LHCN-M2 (cell line): ENCODE measurements at places on chromosomes 6 and 20. TPM values are rescaled to one million over a fixed set of nuclear protein-coding genes. Genes with fewer than 3 reads are reported as not detected.

Gene CNR1
- not detected in 2 replicates for total RNA-seq

Gene LST1
- not detected in 2 replicates for total RNA-seq

Gene TFAP2B
- not detected in 2 replicates for total RNA-seq

Gene TTBK1
- under 0.01 and 0.06 TPM in 2 replicates for total RNA-seq

Gene COX4I2
- not detected in 2 replicates for total RNA-seq

Gene MUC21
- total RNA-seq: not detected in 2 replicates

Gene PCSK2
- not detected in 2 replicates for total RNA-seq

Gene GSTA3
- not detected in 2 replicates for total RNA-seq

Gene BTNL2
- total RNA-seq: not detected in 2 replicates

GRCh38 chr6:158646023-158646910 is 1.7 kb upstream of the DYNLT1 start:
- no peak for DNase-seq

GRCh38 chr6:130203370-130203769 is 19.4 kb downstream of the SAMD3 start:
- no peak for DNase-seq

DNA sequence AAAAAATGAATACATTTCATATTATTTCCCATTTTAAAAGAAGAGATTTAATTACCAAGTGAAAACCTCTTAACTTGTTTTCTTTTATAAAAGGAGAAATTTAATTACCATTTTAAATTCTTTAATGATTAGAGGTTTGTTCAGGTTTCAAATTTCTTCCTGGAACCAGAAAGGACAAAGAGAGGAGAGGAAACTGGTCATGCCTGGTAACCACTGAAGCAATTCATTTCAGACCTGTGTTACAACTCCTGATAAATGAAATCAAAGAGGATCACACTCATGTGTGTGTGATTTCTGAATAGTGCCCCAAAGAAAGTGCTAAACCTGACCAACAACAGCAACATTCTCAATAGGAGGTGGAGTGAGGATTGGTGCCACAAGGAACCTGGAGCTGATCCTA is 12.6 kb upstream of the SLPI start:
- DNase-seq: no peak

DNA sequence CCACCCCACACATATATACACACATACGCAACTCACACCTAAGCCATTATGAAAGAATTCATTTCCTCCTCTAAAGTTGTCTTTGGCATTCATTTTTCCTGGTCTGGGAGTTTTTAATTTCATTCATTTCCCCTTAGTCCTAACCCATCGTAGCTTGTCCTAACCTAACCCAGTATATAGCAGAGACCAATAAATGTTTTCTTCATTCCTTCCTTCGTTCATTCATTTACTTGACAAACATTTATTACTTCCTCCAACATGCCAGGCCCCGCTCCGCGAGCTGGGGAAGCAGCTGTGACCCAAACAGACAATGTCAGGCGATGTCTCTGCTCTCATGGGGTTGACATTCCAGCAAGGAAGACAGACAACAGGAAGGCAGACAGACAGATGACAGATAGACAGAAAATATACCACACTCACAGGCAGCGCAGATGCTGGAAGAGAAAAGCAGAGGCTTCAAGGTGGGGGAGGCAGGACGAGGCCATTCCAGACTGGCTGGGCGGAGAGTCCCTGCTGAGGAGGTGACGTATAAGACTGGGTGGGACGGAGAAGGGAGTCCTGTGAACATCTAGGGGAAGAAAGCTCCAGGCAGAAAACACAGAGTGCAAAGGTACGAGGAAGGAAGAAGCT is 33.7 kb upstream of the SIRPA start:
- no peak for DNase-seq

GRCh38 chr6:33064723-33065122 is 8.7 kb downstream of the HLA-DPA1 start:
- DNase-seq: no peak

DNA sequence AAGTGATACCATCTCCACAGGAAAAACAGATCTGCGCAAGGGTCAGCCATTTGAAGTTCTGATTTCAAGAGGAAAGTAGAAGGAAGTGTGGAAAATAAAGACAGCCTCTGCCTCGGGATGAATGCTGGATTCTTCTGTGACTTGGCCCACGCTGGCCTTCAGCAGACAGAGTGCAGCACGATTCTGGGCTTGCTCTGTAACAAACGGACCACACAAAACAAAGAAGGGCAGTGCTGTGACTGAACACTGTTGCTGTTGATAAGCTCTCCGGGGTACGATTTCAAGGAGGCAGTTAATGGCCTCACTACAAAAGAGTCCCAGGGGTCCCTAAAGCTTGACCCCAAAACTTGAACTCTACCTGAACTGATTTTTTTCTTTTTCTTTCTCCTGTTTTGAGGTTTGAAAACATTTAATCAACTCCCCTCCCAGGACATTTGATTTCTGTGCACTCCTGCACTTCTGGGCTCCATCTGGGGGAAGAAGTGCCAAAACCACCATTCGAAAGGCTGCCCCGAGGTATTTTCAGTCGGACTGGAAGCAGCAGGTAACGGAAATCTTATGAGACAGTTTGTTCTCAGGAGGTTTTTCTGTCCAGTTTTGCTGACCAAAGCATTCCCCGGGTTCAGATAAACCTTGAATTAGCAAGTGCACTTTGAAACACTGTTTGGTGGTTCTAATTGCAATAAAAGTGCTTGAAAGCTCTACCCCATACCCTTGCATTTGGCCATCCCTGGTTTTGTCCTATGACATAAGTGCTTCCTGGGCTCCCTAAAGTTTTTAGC is 189.6 kb downstream of the MYLK4 start:
- no peak for DNase-seq

DNA sequence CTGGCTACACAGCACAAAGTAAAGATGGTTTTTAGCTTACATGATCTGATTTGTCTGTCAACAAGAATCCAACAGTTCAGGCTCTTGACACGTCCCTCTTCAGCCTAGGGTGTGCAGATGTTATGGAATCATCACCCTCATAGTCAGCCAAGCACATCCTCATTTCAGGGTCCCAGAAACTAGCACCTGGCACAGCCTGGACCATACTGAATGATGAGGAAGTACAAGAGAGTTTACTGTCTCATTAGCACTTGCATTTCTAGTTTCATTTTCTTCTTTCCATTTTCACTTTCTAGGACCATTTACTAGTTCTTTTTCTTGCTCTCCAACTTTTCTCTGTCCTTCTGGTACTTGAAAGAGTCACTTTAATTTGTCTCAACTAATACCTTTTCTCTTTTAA is 6.5 kb downstream of the RIPOR2 start:
- DNase-seq: no peak

GRCh38 chr20:40497899-40498691 is 190.9 kb downstream of the MAFB start:
- DNase-seq: no peak

DNA sequence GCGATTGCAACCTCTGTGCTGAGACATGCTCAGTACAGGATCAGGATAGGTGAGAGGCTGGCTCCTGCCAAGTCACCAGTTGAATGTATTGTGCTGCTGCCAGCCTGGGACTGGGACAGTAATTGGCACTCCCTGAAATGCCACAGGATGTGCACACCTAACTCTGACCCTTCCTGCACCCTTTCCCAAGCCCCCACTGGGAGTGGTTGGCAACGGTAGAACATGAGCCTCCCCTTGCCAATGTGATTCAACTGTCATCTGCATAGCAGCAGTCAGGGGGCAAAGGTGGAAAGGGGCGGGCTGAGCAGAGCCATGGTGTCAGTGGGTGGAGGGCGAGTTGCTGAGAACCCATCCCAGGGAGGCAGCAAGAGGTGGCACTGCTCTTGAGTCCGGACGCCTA is 15.4 kb downstream of the SPINT3 start:
- DNase-seq: no peak

GRCh38 chr20:62296724-62297448 is 5.9 kb upstream of the ADRM1 start:
- no peak for DNase-seq

GRCh38 chr6:723540-723939 is 30.6 kb upstream of the EXOC2 start:
- no peak for DNase-seq

DNA sequence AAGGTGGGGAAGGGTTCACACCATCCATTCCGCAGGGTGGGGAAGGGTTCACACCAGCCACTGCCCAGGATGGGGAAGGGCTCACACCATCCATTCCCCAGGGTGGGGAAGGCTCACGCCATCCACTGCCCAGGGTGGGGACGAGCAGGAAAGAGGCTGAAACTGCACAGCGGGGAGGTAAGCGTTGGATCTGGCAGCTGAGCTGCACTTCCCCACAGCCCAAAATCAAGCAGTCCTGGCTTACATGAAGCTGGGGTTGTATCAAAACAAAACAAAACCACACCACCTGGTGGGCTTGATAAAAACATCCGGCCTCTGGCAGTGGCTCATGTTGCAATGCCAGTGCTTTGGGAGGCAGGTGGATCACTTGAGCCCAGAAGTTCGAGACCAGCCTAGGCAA is 268.5 kb downstream of the TAF4 start:
- DNase-seq: no peak

DNA sequence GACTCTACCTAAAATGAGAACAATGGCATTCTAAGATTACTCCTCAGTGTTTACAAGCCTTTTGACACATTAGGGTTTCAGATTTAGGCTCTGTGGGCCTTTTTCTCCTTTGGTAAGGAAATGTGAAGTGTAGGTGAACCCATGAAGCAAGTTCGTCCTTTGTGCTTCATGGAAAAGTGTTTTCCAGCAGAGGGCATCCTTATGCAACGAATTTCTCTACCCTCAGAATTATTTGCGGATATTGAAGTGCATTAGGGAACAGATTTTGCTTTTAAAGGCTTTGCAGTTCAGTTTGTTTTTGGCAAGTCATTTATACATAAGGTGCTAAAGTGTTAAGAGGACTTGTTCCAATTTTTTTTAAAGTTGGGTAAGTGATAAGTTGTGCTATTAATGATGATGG is 55.7 kb upstream of the FERMT1 start:
- peak; percentile 19 for DNase-seq

GRCh38 chr20:1724901-1725300 is 67.3 kb upstream of the SIRPG start:
- DNase-seq: no peak

DNA sequence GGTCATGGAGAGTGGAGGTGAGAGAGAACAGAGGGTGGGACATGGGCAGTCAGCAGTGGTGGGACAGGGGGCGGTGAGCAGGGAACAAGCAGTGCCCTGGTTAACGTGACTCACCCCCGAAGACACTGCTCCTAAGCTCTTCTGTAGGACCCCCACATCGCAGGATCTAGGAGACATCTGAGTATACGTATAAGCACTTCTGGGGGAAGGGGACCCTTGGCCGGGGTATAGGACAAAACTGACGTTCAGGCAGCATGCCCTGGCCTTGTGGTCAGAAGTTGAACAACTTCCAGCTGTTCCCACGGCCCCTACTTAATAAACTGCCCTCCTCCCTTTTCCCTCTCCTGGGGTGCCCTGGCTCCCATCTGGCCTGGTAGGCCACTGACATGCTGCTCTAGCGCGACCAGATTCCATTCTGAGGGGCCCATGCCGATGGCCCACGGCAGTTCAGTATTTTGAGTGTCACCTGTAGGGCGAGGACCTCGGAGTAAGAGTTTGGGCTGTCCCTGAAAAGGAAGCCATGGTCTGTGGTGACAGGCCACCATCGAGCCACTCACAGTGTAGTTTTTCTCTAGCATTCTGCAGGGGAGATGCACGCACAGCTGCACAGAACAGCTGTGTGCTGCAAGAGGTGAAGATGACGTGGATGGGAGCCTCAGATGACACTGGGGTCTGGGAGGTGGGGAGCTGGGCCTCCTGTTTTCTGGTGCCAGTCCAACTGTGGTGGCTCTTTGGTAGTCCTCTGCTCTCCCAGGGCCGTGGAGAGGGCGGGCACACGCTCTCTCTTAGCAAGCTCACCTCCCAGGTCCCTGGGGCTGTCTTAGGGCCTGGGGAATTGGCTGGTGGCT is 38.4 kb downstream of the PPP1R3G start:
- no peak for DNase-seq

DNA sequence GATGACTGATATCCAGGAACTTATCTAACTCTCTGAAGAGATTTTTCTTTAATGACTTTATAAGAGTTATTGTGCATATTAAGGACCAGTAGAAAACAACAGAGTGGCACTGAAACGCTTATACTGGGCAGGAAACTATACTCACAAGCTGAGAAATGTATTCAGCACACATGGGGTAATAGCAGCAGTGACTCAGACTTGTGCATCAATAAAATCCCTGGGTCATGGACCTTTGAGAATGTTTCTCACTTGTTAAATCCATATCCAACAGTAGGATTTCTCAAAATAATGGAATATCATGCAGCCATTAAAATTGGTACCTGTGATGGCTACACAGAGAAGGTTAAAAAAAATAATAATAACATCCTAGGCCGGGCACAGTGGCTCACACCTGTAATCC is 219.5 kb downstream of the BTBD9 start:
- peak; percentile 24 for DNase-seq

GRCh38 chr6:41713650-41714291 is 21.6 kb downstream of the TFEB start:
- DNase-seq: peak; percentile 29

- DNase-seq: no peak
These were observed 57.2 kb downstream of the TBX18 start for GRCh38 chr6:84707171-84707570.

- peak; percentile 76 for DNase-seq
These were observed 16.3 kb downstream of the PDSS2 start for GRCh38 chr6:107442938-107443607.
